KBM-7 (cell line): ENCODE measurements at places on chromosomes 3 and 15.

- peak; percentile 16 for DNase-seq
Measured at GRCh38 chr3:63193647-63194046, 84.5 kb upstream of the SYNPR start.

GRCh38 chr15:65110676-65111292 lies 4.2 kb downstream of the UBAP1L start:
- DNase-seq = no peak

- DNase-seq = peak; percentile 49
Measured at GRCh38 chr3:128416578-128417211, 50.0 kb downstream of the DNAJB8 start.

GRCh38 chr15:85570336-85570735 lies 189.9 kb downstream of the AKAP13 start:
- no peak for DNase-seq

- DNase-seq = no peak
Measured at GRCh38 chr3:2958551-2958950, 151.6 kb downstream of the IL5RA start.

DNA sequence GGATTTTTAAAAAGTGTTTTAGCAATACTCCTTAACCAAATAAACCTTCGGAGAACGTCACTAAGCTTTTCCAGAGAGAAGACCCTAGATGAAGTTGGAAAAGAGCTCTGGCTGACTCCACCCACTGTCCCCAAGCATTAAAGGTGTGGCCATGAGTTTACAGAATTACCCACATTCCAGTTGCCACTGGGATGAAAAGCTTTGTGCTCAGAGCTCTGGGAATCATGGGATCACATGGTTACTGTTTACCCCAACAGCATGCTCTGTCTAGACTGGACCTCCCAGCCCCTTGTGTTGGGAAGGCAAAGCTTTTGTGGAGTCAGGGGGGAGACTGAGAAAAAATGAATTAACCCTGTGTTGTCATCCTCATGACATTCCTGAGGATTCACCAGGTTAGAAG lies 55.3 kb downstream of the CCK start:
- DNase-seq = no peak

GRCh38 chr3:24832891-24833290 lies 338.2 kb upstream of the THRB start:
- DNase-seq = no peak

- no peak for DNase-seq
Measured at GRCh38 chr3:6204891-6205290, 656.0 kb upstream of the GRM7 start.

GRCh38 chr3:30435861-30436331 lies 170.5 kb upstream of the TGFBR2 start:
- no peak for DNase-seq

DNA sequence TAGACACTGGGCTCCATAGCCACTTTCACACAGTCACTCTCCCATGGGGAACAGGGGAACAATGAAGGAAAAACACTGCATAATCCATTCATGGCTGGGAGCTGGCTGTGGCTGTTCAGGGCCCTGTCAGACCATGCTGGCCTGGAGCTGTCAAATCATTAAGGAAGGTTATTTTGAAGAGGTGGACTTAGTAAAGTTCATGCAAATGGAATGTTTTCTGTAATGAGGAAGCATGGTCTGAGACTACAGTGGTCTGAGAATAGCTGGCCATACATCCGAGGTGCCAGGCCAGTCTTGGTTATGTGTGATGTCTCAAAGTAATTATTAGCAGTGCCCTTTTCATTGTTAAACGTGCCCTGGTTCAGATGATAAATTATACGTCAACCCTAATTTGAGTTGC lies 117.1 kb upstream of the MRPS22 start:
- no peak for DNase-seq
